ENCODE measurements at places on chromosomes 1 and 21. TPM values are rescaled to one million over a fixed set of nuclear protein-coding genes. Genes with fewer than 3 reads are reported as not detected.

GRCh38 chr21:44702111-44702972, 5.4 kb downstream of the KRTAP10-12 start:
- H3K4me3 ChIP-seq, result no peak overlapping the region
- no peak overlapping the region for H3K27ac ChIP-seq
- DNase-seq, result peak; percentile 38
- no peaks in the 10 kb centered on the region for H3K27me3 ChIP-seq
- no peaks in the 10 kb centered on the region for H3K36me3 ChIP-seq

GRCh38 chr1:54028306-54029251, 10.6 kb upstream of the LDLRAD1 start:
- no peaks in the 10 kb centered on the region for H3K4me1 ChIP-seq
- H3K36me3 ChIP-seq, result no peaks in the 10 kb centered on the region
- H3K27me3 ChIP-seq, result no peaks in the 10 kb centered on the region
- DNase-seq, result no peak

DNA sequence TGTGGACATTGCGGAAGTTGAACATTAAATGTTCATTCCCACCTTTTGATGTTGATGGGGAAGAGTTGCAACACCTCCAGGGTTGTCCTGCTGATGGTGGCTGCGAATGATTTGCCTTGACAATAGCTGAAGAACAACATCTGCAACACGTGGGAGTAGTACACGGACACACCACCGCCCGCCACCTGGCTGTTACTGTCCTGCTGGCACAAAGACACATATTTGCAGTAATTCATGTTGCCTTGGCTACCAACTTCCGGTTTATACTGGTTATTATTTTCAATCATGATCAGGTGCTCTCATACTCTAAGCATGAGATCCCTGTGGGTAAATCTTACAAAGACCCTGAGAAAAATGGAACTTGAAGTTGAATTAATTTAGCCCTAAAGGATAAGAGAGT, 55.2 kb downstream of the UBR4 start:
- peaks cover 22% of the 10 kb centered on the region for H3K36me3 ChIP-seq
- H3K27me3 ChIP-seq, result no peaks in the 10 kb centered on the region
- DNase-seq, result no peak
- H3K27ac ChIP-seq, result no peak overlapping the region

- no peak overlapping the region for H3K4me3 ChIP-seq
- no peak for DNase-seq
- H3K4me1 ChIP-seq, result no peaks in the 10 kb centered on the region
Measured at GRCh38 chr21:41076064-41076463, 91.9 kb upstream of the BACE2 start.

DNA sequence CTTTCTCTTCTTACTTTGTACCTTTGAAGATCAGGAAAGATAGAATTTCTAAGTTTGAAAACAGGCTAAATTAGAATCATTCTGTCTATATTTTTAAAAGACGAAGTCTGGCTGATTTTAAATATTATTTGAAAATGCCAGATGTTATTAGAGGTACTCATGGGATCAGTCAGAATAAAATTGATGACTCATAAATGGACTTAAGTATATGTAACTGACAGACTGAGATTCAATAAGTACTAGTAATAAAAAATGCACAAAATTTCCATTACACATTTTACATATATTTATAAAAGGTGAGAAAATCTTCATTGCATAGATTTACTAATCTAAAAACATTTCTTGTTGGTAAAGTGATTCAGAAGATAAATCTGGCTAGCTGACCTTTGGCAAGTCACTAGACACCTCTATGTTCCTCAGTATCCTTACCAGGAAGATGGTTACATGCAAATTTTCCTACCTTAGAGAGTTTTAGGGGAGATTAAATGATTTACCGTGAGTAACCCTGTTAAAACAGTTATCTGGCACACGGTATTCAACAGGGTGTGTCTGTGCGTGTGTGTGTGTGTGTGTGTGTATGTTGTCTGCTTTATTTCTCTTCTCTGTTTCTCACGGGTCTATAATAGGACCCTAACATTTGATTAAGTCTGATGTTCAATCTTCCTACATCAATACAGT, 189.0 kb downstream of the RUNX1 start:
- H3K27me3 ChIP-seq, result no peaks in the 10 kb centered on the region
- no peak overlapping the region for H3K27ac ChIP-seq

DNA sequence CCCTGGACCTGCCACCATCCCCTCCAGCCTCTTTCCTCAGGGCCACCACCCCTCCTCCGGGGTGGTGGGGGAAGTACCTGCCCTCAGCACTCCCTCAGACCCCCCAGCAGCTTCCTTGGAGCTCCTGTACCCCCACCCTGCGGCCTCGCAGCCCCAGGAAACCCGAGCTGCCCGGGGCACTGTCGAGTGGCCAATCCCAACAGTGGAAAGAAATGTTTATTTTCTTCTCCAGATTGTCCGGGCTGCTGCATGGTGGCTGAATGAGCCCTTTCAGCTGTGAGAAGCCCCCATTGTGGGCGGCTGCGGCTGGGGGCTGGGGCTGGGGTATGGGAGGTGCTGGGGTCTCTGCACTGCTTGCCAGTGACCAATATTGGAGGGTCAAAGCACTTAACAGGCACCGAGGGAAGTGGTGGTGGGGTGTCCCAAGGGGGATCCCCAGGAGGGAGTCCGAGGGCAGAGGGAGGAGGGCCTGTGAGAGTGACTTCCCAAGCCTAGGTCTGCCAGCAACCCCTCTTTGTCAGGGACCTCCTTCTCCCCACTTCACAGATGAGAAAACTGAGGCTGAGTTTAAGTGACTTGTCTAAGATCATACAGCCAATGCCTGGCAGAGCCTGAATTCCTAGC, 25.2 kb downstream of the RUNX3 start:
- no peaks in the 10 kb centered on the region for H3K27me3 ChIP-seq
- no peaks in the 10 kb centered on the region for H3K4me1 ChIP-seq
- H3K27ac ChIP-seq, result no peak overlapping the region

GRCh38 chr1:198320759-198321158, 164.0 kb downstream of the NEK7 start:
- H3K27me3 ChIP-seq, result no peaks in the 10 kb centered on the region
- no peak overlapping the region for H3K27ac ChIP-seq
- no peaks in the 10 kb centered on the region for H3K4me1 ChIP-seq

DNA sequence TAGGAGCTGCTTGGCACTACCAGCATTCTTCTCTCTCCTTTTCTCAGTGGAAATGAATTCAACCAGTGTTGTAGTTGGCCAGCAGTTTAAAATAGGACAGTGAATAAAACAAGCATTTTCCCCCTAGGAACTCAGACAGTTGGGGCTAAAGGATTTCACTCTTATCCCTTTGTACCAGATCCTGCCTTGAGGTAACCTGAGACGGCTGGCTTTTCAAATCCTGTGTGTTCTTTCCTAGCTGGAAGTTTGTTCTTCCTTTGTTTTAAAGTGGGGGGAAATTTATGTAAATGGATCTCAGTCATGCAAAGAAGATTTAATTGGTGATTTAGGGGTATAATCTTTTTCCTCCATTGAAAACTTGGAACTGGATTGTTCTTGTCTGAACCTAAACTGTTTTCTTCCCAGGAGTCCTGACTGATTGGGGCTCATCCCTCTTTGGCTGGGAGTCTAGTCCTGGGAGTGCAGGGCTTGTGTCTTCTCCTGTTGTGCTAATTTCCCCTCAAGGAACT, 23.3 kb downstream of the ZP4 start:
- DNase-seq, result no peak
- H3K4me1 ChIP-seq, result no peaks in the 10 kb centered on the region
- no peaks in the 10 kb centered on the region for H3K36me3 ChIP-seq
- no peak overlapping the region for H3K27ac ChIP-seq
- no peak overlapping the region for H3K4me3 ChIP-seq
- no peaks in the 10 kb centered on the region for H3K27me3 ChIP-seq

DNA sequence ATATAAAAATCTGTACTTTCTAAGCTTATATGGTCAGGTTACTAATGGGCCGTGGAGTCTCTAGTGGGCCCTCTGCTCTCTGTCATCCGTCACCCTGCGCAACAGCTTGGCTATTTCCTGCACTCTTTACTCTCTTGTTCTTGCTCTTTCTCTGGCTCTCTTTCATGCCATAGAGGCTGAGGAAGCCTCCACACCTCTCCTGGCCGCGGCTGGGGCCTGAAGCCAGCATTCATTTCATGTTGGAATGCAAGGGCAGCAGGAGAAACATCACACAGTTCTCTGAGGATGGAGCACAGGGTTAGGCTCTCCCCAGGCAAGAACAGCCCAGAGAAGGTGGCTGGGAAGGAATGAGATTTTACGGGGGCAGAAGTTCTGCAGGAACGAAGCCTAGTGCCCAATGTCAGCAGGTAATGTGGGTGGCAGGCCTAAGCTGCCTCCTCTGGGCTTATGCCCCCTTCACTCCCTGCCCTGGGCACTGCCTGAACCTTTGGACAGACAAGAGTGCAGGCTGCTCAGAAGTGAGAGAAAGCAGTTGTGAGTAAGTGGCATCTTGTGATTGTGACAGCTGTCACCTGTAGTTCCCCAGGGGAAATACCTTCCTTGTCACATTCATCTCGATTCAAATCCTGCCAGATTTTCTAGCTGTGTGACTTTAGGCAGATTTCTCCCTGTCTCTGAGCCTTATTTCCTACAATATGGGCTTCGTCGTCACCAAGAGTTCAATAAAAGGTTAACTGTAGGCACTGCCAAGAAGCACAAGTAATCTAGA, 3.6 kb upstream of the FHAD1 start:
- H3K27ac ChIP-seq, result no peak overlapping the region
- DNase-seq, result no peak
- no peaks in the 10 kb centered on the region for H3K36me3 ChIP-seq
- H3K27me3 ChIP-seq, result peaks cover 4% of the 10 kb centered on the region

GRCh38 chr1:35810096-35810881, 2.5 kb downstream of the AGO4 start:
- no peaks in the 10 kb centered on the region for H3K36me3 ChIP-seq
- H3K27ac ChIP-seq, result peak overlapping the region; percentile 96
- no peak overlapping the region for H3K4me3 ChIP-seq
- no peak for DNase-seq
- peaks cover 28% of the 10 kb centered on the region for H3K4me1 ChIP-seq

GRCh38 chr1:1616045-1616790, 918 bp downstream of the MIB2 start:
- no peaks in the 10 kb centered on the region for H3K4me1 ChIP-seq
- peak; percentile 67 for DNase-seq
- peak overlapping the region; percentile 99 for H3K27ac ChIP-seq
- no peaks in the 10 kb centered on the region for H3K27me3 ChIP-seq
- H3K4me3 ChIP-seq, result peak overlapping the region; percentile 99
- H3K36me3 ChIP-seq, result no peaks in the 10 kb centered on the region

GRCh38 chr21:17359781-17360180, 153.1 kb upstream of the CXADR start:
- H3K27ac ChIP-seq, result no peak overlapping the region
- no peaks in the 10 kb centered on the region for H3K36me3 ChIP-seq
- no peaks in the 10 kb centered on the region for H3K4me1 ChIP-seq
- H3K4me3 ChIP-seq, result no peak overlapping the region

DNA sequence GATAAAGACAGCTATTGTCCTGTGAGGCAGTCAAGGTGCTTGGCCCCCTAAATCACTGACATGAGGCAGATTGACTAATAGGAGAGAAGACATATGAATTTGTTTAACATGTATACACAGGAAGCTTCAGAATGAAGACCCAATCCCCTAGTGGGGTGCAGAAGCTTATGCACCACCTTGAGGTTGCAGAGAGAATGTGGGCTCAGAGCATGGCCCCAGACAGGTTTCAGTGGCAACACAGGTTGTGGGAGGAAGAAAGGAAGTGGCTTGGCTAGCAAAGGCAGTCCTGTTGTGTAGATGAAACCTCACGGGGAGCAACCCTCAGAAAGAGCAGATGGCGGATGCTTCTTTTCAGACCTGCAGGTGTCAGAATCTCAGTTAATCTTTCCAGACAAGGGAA, 37.0 kb upstream of the PARP1 start:
- H3K4me1 ChIP-seq, result no peaks in the 10 kb centered on the region
- H3K4me3 ChIP-seq, result no peak overlapping the region
- no peak overlapping the region for H3K27ac ChIP-seq
- no peaks in the 10 kb centered on the region for H3K36me3 ChIP-seq
- no peaks in the 10 kb centered on the region for H3K27me3 ChIP-seq

DNA sequence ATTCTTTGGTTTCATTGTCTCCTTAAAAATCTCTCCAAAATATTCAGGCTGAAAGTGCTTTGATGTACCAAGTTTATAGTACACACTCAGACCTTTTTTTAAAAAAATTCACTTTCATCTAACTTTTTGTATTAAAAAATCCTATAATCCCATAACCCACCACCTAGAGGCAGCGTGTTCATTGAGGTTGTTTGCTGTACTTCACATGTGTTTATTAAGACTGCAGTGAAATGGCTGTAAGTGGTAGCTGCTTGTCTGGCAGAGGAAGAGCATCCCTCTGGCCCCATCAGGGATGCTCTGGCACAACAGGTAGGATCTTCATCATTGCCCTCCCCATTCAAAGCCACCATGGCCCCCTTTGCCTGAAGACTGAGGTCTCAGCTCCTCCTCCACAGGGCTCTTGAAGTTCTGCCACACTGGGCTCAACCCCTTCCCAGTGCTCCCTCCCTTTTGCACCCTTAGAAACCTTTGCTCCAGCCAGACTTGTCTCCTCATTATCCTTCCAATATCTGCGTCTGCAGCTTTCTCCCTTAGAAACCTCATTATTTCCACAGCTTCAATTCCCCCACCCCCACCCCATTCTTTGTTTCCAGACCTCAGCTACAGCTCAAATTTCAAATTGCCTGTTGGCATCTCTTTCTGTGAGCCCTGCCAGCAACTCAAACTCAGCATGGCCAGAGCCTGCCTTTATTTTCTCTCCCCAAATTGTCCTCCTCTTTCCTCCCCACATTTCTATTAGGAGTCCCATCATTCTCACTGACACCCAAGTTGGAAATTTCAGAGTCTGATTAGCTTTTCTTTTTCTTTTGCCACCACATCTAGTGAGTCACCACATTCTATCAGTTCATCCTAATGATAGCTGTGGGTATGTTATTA, 369.6 kb upstream of the USP24 start:
- DNase-seq, result no peak
- H3K27ac ChIP-seq, result no peak overlapping the region
- H3K27me3 ChIP-seq, result no peaks in the 10 kb centered on the region
- no peaks in the 10 kb centered on the region for H3K4me1 ChIP-seq
- H3K4me3 ChIP-seq, result no peak overlapping the region
- H3K36me3 ChIP-seq, result no peaks in the 10 kb centered on the region

GRCh38 chr1:150176593-150176992, 26.9 kb downstream of the PLEKHO1 start:
- no peak overlapping the region for H3K27ac ChIP-seq
- H3K36me3 ChIP-seq, result no peaks in the 10 kb centered on the region
- no peak for DNase-seq
- H3K27me3 ChIP-seq, result no peaks in the 10 kb centered on the region
- no peaks in the 10 kb centered on the region for H3K4me1 ChIP-seq

- no peaks in the 10 kb centered on the region for H3K4me1 ChIP-seq
- H3K4me3 ChIP-seq, result no peak overlapping the region
- no peak for DNase-seq
- H3K36me3 ChIP-seq, result no peaks in the 10 kb centered on the region
- H3K27me3 ChIP-seq, result no peaks in the 10 kb centered on the region
Measured at GRCh38 chr1:182549346-182549745, 39.7 kb downstream of the RNASEL start.

C1orf87 gene
- total RNA-seq, result not detected

OR10J1 gene
- total RNA-seq, result not detected

FABP3 gene
- 1.3 TPM for total RNA-seq

INSRR gene
- not detected for total RNA-seq

PTPRC gene
- 10.8 TPM for total RNA-seq

KRTAP12-3 gene
- not detected for total RNA-seq

MFSD2A gene
- 292 TPM for total RNA-seq

TMPRSS15 gene
- not detected for total RNA-seq

CCDC185 gene
- not detected for total RNA-seq
